CD4-positive, alpha-beta T cell treated with Interferon alpha-2 for 1 hour (primary cell): ENCODE measurements at places on chromosomes 3 and 15.

GRCh38 chr15:61173899-61174689, 55.0 kb downstream of the RORA start:
- no peak for DNase-seq

GRCh38 chr15:31342781-31343626, 16.4 kb downstream of the KLF13 start:
- no peak for DNase-seq

- DNase-seq, result no peak
Measured at GRCh38 chr3:188342991-188343732, 189.2 kb downstream of the LPP start.

DNA sequence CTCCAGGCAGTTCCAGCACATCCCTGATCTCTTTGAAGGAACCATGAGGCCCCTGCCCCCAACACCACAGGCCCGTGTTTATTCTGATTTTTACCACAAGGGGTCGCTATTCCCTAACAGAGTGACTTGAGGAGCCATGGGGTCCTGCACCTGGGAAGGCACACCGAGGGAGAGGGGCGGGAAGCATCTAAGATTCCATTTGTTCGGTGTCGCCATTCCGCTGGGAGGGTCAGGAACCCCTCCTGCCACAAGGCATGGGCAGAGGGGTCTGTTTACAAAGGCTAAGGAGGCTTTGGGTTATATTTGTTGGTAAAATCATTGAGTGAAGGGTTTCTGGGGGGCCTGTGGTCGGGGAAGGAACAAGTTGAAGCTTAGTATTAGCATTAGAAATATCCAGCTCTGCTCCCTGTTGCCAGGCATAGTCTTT, 77.1 kb downstream of the WDR76 start:
- peak; percentile 65 for DNase-seq

DNA sequence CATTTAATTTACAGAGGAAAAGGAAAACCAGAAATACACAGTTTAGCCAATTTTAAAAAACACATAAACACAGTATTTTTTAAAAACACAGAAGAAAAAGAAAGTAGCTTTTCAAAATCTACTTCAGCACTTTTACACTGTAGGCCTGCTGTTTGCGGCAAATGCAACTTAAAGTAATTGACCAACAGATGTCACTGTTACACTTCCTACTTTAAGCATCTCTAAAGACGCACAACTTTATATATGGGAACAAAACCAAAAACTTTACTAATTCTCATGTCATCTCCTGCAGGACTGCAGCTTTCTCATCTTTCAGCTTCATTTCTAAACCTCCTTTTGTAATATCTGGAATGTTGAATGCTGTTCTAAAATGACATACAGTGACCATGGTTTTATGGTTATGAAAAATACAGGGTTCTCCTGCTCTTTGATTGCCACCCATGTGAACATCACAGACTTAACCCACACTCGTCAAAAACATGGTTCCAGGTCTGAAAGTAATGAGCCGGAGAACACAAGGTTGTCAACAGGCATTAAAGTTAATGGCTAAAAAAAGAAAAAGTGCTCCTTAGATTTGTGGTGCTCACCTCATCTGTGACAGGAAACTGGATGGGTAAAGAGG, 107.9 kb downstream of the FMN1 start:
- DNase-seq, result no peak

DNA sequence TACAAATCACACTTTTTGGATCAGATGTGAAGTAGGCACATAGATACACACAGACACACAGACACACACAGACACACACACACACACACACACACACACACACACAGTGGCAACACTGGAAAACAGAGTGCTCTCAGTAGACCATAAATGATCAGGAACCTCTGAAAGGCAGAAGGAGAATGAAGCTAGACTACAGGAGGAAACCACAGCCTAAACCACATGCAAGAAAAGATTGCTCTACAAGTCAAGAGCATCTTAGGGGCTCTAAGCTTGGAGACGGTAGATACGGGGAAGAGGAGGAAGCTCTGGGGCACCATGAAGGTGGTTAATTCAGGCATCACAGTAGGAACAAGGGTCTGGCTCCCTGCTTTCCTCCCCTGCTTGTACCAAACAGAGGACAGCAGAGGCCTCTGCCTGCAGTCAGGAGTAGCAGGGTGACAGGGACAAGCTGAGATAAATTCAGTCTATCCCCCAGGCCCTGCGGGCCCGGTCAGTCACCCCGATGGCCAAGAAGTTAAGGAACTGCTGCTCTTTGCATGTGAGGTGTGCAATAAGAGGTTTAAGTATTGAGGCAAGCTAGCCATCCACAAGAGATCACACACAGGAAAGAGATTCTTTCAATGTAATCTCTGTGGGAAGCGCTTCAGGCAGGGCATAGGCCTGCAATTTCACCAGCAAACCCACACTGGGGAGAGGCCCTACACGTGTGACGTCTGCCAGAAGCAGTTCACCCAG, 23.5 kb upstream of the ARPIN start:
- peak; percentile 43 for DNase-seq

DNA sequence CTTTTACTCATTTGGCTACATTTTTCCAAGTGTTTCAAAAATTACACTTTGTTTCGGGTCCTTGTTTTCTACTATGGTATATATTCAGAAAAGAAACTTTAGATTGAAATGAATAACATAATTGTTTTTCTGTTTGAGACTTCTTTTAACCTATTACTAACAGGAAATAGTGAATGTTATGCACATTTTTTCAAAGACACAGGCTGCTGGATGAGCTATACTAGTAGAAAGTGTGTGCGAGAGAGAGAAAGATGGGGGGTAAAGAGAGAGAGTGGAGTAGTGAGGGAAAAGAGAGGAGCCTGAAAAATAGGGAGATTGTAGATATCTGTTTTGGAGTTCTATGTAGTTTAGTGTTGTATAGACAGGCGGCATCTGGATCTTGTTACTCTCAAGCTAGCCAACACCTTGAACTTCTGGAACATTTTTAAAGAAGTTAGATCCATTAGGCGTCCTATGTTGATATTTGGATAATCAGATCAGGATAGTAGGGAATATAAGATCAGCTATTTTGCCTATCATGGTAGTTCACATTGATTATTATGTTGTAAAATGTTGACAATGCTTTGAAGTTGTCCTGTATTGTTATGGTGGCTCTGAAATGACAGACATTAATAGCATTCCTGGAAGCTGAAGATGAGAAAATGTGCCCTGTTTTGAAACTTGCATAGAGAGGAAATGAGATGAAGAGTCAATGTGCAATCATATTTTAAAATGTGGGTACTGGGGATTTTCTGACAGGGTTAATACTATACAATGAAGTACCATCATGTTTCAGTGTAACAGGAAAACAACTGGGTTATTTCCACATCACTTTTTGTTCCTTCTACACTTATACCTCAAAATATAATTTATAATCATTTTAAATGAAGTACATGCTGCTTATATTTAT, 2.6 kb downstream of the RBMS3 start:
- no peak for DNase-seq

DNA sequence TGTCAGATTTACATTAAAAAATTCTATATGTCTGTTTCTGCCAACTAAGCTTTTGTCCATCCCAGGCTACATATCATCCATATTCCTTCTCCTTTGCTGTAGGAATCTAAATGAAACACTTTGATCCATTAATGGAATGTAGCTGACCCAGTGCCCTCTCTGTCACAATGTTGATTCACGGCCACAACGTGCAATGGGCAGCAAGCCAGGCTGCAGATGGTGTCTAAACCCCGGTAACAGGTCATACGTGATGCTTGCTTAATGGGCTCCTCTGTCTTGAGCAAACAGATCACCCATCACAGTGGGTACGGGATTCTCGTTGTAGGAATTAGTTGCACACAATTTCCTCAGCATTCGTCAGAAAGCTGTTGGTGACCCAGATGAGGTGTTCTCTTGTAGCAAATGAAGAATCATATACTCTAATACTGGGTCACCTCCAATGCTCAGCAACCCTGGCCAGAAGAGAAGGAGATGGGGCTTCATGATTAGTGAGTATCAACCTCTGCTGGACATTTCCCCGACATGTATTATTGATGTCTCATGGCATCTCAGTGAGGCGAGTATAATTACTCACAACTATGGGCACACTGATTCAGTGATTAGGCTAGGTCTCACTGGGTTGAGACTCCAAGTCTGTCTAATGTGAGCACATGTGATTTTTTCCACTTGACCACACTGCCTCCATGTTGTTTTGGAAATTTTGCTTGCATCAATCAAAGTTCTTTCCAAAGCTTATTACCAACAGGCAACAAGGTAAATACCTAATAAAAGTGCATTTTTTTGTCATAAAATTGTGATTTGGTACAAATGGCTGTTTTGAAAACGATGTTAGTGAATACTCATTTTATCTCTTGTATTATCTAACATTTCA, 12.9 kb upstream of the DCBLD2 start:
- no peak for DNase-seq

DNA sequence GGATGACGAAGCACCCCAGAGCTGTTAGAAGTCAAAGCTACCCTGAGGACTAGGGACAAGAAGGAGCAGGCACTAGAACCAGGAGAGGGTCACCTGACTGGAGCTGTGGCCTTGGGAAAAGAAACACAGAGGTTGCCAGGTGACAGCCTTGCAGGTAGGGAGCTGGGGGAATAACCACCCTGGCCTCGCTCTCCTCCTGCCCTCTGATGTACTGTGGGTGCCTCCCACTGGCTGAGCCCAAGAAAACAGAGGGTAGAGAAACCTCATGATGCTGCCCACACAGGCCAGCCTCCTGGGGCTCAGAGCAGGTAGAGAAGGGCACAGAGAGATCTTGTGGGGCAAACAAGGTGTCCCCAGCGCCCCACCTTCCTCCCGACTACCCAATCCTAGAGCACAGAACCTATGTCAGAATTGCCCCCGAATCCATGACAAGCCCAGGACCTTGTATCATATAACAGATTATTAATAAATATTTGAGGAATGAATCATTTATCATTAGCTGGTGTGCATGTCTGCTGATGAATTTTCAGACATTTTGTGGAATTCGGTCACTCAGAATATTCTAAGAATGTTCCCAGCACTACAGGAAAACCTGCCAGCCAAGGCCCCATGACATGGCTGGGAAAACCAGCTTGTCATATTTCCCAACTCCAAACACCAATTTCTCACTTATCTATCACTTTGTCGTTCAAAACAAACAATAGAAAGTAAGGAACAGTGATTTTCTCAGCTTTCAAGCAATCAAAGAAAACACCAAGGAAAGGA, 59.8 kb upstream of the MEX3B start:
- DNase-seq, result no peak

- no peak for DNase-seq
Measured at GRCh38 chr15:33716025-33716424, 252.3 kb upstream of the CHRM5 start.

GRCh38 chr3:28951772-28952556, 328.9 kb upstream of the RBMS3 start:
- no peak for DNase-seq

- DNase-seq, result no peak
Measured at GRCh38 chr3:102488331-102488730, 53.5 kb downstream of the ZPLD1 start.

DNA sequence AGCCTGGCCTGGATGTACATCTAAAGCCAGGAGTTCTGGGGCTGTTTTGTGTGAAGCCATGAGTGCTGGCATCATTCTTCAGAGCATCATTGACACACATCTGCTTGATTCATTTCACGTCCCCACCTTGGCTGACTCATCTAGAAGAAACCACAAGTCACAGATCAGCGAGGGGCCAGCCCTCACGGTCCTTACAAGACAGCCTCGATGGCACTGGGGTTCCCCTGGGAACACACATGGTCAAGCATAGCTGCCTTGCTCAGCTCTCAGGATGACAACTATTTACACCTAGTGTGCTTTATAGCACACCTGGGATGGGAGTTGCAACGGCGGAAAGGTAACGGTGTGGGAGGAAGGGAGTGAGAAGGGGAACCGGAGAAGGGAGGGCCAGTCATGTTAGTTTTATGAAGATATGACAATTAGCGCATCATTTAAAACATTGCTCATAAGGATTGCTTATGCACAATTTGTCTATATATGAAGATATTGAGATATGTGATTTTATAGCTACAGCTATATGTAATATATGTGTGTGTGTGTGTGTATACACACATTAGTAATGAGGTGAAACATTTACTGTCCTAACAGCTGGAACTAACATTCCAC, 227.1 kb downstream of the RPLP1 start:
- DNase-seq, result no peak

GRCh38 chr3:40925231-40925630, 274.1 kb upstream of the CTNNB1 start:
- DNase-seq, result no peak

GRCh38 chr3:151204530-151205402, 1.8 kb upstream of the GPR171 start:
- peak; percentile 43 for DNase-seq

GRCh38 chr3:50396502-50396901, 37.2 kb upstream of the TMEM115 start:
- DNase-seq, result no peak

DNA sequence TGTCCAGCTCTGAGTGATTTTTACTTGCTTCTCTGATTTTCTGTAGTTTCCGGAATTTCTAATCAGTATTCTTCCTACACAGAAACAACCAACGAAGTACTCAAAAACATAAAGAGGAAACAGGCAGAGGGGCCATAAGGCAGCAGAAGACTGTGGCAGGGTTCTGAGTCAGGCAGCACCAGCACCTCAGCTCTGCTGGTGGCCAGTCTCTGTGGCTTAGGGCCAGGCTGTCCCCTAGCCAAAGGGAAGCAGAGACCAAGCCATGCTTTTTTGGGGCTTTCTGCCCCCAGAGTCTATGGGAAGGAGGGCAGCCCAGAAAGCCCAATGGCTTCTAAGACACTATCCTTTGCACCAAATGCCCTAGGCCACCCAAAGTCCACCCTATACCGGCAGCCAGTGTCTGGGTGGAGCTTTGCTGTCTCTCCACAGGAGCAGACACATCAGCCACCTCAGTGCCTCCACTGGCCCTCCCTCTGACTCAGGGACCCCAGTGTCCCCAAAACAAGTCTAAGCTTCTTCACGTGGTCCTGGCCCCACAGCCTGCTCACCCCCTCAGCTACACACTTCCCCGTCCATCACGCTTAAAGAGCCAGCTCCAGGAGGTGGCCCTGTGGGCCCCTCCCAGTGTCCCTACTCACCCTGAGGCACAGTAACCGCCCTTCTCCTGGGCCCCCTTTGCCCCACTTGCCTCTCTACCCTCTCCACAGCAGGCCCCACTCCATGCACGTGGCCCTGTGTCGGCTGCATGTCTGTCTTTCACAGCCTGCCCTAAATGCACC, 46.2 kb downstream of the CCDC12 start:
- DNase-seq, result peak; percentile 38

- DNase-seq, result no peak
Measured at GRCh38 chr3:48694610-48695392, 9.1 kb upstream of the NCKIPSD start.

- no peak for DNase-seq
Measured at GRCh38 chr3:127103080-127103479, 89.9 kb upstream of the PRR23E start.

DNA sequence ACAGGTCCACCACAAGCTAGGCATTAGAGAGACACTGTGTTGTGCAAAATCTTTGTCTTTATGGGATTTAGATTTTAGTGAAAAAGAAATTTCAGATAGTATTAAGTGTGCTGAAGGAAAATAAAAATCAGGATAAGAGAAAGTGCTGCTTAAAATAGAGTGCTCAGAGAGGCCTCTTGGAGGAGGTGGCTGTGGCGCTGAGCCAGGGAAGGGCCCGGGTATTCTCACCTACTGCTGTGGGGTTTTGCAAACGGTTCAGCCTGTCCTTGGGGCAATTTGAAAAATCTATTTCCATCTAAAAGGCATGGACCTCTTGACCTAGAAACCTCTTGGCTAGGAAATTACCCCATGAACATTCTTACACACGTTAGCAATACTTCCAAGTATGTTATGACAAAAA, 267.7 kb downstream of the TJP1 start:
- no peak for DNase-seq

- DNase-seq, result no peak
Measured at GRCh38 chr3:105362021-105362665, 4.6 kb upstream of the ALCAM start.
